Prostate gland (tissue), 2 donors: ENCODE measurements at places on chromosomes 7 and 10.

- no peaks in the 10 kb centered on the region for H3K4me1 ChIP-seq
- H3K4me3 ChIP-seq = no peak overlapping the region
- no peaks in the 10 kb centered on the region for H3K27me3 ChIP-seq
These were observed 29.2 kb upstream of the ZNRF2 start for GRCh38 chr7:30255064-30255769.

DNA sequence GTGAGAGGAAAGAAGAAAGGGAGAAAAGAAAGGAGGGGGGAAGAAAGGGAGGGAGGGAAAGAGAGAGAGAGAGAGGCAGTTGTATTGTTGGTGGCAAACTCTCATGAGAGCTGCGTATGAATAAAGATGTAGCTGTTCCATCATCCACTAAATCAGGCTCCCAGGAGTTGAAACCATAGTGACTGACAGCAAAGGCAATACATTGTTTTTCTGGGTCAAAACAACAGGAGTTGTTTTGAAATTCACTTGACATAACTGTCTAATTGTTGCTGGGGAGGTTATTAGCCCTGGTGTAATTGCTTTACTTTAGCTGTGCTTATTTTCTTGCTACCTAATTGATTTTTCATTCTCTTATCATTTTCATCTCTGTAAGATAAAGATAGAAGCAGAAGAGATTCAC is 173.4 kb downstream of the NPSR1 start:
- no peaks in the 10 kb centered on the region for H3K27me3 ChIP-seq
- no peak for DNase-seq
- H3K4me1 ChIP-seq = no peaks in the 10 kb centered on the region
- no peak overlapping the region for H3K4me3 ChIP-seq
- H3K27ac ChIP-seq = no peak overlapping the region
- no peaks in the 10 kb centered on the region for H3K36me3 ChIP-seq

GRCh38 chr7:45363669-45364068 is 206.1 kb downstream of the RAMP3 start:
- DNase-seq = no peak
- no peaks in the 10 kb centered on the region for H3K4me1 ChIP-seq
- no peaks in the 10 kb centered on the region for H3K27me3 ChIP-seq
- H3K27ac ChIP-seq = no peak overlapping the region
- no peak overlapping the region for H3K4me3 ChIP-seq

- H3K27ac ChIP-seq = no peak overlapping the region
- H3K36me3 ChIP-seq = no peaks in the 10 kb centered on the region
- H3K27me3 ChIP-seq = no peaks in the 10 kb centered on the region
- no peak for DNase-seq
- H3K4me1 ChIP-seq = no peaks in the 10 kb centered on the region
These were observed 168.6 kb downstream of the MLLT10 start for GRCh38 chr10:21702633-21703111.
